BJ (cell line): ENCODE measurements at places on chromosomes 16 and 17.
A peak's percentile ranks its signal among the peaks of the same experiment; 100 is the strongest.

- DNase-seq: no peak
Measured at GRCh38 chr17:73691321-73691766, 47.1 kb upstream of the SDK2 start.

DNA sequence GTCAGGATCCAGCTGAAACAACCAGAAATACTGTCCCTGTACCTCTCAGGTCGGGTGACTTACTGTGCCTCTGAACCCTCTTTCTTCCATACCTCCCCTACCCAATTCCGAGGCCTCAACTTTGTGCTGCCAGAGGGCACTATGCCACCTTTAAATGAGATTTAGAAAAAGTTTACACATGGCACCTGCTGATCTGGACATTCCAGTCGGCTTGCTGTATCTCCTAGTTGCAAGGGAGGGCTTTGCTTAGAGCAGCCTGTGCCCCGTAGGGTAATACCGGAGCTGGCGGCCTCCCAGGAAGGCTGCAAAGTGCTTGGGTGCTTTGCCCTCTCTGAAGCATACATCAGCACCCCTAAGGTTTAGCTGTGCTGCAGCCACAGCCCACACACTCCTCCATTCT, 306.0 kb upstream of the RBFOX1 start:
- DNase-seq: no peak

DNA sequence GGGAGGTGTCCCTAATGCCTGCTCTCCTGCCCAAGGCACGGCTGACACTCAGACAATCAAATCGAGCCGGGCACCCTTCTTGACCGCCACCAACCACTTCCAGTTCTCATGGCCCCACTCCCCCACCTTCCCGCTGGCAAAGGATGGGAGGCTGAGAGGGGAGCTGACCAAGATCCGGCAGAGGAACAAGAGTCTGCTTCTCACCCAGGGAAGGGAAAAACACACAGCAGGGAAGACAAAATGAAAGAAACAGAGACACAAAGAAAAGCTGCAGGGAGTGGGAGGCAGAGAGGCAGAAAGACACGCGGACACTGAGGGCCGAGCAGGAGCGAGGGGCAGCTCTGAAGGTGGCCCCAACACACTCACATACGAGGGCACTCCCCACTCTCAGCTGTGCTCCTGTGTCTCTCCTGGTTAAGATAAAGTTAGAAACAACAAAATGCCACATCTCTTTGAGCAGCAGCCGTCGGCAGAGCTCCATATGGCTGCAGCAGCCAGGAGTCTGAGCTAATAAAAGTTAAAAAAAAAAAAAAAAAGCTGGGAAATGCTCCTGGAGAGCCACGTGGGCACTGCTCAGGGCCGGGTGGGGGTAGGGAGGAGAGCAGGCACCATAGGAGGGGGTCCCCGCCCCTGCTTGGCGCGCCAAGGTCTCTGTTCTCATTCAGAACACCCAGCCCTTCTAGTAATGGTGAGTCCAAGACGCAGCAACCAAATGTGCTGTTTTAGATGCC, 7.4 kb downstream of the LRRC75A start:
- no peak for DNase-seq

GRCh38 chr16:67858500-67858899, 11.0 kb upstream of the CENPT start:
- DNase-seq: no peak

DNA sequence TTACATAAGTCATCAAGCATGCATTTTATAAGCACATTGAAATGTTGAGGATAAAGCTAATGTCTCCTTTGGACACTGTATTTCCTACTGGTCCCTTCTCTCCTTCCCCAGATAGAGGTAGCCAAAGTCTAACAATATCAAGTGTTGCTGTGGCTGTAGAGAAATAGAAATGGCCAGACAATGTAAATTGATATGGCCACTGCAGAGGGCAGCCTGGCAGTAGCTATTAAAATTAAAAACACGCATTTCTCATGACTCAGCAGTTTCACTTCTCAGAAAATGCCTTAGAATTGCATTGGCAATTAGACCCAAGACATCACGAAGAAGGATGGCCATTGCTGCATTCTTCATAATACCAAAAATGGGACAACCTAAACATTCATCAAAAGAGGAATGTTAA, 46.8 kb upstream of the MRTFB start:
- DNase-seq: no peak

- no peak for DNase-seq
Measured at GRCh38 chr17:42163113-42163512, 8.3 kb upstream of the RAB5C start.

GRCh38 chr16:17296431-17296830, 174.3 kb downstream of the XYLT1 start:
- no peak for DNase-seq

DNA sequence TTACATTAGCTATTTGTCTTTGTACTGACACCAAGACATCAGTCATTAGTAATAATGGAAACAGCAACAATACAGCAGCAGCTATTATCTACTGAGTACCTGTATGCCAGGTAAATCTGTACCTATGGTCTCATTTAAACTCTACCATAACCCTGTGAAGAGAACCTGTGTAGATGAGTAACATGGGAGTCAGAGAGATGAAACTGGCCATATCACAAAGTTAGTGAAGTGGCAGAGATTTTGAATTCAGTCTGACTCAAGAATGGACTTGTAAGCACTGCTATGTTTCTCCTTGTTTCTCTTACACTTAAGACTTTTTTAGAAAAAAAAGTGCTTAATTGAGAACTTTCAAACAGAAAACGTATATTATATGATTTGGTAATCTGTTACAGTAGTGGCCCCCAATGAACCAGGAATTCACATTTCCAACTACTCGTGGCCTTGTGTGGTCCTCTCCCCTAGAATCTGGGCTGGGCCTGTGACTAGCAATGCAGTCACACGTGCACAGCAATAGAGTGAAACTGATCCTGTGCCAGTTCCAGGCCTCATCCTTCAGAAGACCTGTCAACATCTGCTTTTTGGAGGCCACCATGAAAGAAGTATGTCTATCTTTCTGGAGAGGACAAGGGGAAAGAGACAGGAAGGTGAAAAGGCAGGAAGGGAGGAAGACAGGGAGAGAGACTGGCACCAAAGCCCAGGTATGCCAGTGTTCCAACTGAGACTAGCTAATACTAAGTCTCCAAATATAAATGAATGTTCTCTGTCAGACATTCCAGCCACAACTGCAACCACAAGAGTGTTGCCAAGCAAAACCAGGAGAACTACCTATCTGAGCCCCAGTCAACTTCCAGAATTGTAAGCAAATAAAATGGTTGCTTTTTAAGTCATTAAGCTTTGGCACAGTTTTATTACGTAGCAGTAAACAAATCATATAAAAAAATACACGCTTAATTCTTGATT, 12.0 kb downstream of the CRLF3 start:
- no peak for DNase-seq

GRCh38 chr16:13376174-13376573, 474.8 kb downstream of the SHISA9 start:
- DNase-seq: no peak

DNA sequence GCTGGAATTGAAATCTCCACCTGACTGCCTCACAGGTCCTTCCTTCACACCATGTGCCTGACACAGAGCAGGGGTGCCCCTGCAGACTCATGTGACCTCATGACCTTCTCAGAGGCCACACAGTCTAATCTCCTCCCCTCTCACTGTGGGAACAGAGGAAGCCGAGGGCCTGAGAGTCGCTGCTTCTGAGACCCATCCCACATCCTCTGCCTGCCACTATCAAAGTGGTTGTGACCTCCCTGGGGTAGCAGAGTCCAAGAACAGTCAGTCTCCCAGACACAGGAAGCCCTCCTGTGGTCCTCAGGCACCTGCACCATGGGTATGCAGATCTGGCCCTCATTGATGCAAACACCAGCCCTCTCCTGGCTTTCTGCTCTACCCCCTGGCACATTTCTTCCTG, 78.5 kb downstream of the RAB11FIP4 start:
- DNase-seq: no peak

DNA sequence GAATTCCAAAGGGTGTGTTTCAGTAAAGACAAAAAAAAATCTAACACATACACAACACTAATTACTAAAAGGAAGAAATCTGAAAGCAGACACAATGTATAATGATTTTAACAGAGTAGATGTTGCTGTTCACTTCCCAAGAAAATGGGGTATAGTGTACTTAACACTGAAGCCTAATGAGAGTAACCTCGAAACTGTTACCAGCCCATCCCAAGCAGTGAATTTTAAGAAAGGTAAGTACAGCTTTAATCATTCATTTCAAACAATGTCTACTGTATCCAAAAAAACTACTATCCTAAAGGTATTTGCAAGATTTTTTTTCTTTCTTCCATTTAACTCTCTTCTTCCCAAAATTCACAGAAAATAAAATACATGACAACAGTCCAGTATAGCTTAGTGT, 8.3 kb downstream of the GRB2 start:
- no peak for DNase-seq

DNA sequence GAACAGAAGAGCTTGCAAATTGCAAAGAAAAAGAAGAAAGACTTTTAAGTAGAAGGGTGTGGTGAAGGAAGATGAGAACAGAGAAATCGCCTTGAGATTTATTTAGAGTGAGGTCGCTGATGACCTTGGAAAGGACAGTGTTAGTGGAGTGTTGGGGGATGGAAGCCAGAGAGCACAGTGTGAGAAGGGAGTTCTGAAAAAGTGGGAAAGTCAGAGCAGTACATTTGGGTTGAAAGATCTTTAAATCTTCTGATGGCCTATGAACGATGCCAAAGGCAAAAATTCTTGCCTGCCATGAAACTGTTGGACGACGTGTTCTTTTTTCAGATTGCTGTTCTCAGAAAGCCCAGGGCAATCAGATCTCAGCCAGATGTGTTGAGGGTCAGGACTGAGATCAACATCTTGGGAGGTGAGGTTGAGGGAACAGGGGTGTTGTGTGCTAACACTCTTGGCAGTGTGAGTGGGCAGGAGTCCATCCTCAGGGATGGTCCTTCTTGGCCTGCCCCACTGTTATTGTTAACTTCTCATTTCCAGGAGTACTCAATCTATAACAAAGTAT, 330.1 kb downstream of the MAP2K6 start:
- DNase-seq: no peak

GRCh38 chr17:12402963-12403622, 262.6 kb upstream of the MYOCD start:
- DNase-seq: peak; percentile 30
